ENCODE measurements at places on chromosomes 2 and 18.

GRCh38 chr2:220489121-220489520 lies 861.7 kb downstream of the SLC4A3 start:
- no peak for DNase-seq

DNA sequence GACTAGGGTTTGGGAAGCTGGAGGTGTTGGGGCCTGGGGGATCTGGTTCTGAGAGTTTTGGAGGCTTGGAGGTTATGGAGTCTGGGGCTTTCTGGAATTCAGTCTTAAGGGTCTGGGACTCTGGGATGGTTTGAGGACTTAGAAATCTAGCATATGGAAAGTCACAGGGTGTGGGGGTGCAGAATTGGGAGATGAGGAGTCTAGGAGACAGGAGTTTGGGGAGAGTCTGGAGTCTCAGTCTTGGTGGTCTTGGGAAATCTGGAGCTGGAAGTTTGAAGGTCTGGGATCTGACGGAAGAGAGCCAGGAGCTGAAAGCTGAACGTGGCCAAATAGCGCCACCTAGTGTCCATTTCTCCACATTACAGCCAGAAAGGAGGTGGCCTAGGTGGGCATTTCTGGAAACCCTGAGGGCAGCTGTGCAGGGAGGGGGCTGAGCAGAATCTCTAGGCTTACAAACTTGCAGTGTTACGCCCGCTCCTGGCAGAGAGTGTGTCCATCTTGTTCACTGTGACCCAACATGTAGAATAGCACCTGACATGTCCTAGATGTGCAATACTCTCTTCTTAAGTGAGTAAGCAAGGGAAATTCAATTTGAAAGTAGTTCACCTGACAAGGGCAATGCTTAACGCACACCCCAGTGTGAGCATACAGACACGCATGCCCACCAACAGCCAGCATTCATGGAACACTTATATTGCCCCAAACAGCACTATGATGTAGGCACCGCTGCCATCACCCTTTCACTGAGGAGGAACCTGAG lies 204.8 kb downstream of the TFCP2L1 start:
- no peak for DNase-seq

DNA sequence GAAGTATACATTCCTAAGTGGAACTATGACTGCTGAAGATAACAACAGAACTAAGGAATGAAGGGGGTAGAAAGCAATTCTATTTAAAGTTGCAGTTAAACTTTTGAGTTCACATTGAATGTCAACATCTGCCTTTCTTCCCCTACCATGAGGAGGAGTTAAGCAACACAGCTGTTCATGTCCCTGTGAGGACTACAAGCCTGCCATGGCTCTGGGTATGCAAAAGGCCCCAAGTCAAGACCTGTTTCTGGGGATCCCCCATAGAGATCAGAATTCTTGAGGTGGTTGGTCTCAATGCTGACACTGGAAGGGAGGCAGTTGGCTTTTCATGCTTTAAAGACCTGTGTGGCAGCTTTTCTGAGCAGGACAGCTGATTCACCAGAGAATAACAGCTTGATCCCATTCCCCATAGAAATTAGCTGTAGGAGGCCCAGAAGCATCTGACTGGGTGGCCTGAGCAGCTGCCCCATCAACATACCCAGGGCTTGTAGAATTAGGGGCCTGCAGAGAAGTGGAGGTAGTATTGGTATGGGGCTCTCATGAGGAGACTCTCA lies 131.0 kb downstream of the SETBP1 start:
- no peak for DNase-seq

GRCh38 chr18:69444221-69444620 lies 43.5 kb downstream of the DOK6 start:
- DNase-seq: no peak

- no peak for DNase-seq
Measured at GRCh38 chr2:16112972-16113560, 172.7 kb downstream of the MYCN start.

GRCh38 chr2:176268976-176269318 lies 295 bp upstream of the MTX2 start:
- DNase-seq: no peak

DNA sequence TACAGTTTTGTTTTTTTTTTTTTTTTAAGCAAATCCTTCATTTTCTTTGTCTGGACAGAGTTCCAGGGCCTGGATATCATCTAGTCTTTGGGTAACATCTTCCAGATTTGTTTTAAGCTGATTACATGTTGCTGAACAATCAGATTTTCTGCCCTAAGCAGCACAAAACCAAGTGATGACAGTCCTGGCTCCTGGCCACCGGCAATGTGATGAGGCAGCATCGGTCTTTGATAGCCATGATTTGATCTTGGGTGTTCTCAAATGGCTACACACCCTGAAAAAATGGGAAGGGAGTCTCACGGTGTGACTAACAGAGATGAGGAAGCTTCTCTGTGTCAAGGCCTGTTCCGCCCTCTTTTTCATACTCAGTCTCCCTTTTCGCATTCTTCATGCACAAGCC lies 708.6 kb upstream of the ZEB2 start:
- no peak for DNase-seq

- DNase-seq: no peak
Measured at GRCh38 chr18:4455113-4455811, at the start of gene DLGAP1. DLGAP1 (minus strand) TSS chr18:4455307.

- DNase-seq: no peak
Measured at GRCh38 chr2:40513201-40513600, 61.3 kb upstream of the SLC8A1 start.

- peak; percentile 63 for DNase-seq
Measured at GRCh38 chr2:219661955-219662395, 34.5 kb downstream of the SLC4A3 start.

- no peak for DNase-seq
Measured at GRCh38 chr2:224174990-224175389, 135.9 kb upstream of the SERPINE2 start.

DNA sequence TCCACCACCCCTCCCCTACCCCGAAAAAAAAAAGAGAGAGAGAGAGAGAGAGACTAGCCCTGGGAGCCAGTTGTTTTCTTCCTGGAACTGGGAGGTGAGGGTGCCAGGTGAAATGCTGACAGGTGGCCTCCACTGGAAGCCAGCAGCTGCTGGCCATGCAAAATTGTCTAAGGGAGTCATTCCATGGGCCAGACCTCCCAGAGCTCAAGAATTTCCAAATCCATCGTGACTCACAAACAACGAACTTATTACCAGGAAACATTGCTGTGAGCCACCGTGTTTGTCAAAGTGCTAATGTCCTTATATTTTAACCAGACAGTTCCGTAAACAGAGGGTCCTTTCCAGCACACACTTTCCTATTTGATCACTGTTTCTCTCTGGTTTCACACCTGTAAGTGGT lies 68.5 kb upstream of the PID1 start:
- DNase-seq: no peak

DNA sequence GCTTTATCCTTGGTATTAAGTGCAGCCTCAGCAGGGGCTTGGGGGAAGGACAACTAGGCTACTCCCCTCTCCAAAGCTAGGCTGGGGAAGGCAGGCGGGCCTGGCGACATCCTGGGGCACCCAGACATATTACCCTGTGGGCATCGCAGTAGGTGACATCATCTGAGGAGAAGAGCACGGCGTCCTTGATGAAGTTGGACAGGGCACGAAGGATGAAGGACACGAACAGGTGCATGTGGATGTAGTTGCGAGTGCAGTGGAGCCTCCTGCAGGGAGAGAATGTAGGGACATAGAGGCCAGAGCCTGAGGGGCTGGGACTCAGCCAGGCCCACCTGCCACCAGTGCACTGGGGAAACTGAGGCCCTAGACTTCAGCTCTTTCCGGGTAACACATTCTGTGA lies 32.3 kb downstream of the TMEM37 start:
- no peak for DNase-seq

- no peak for DNase-seq
Measured at GRCh38 chr2:28533044-28533680, 37.3 kb downstream of the PLB1 start.

DNA sequence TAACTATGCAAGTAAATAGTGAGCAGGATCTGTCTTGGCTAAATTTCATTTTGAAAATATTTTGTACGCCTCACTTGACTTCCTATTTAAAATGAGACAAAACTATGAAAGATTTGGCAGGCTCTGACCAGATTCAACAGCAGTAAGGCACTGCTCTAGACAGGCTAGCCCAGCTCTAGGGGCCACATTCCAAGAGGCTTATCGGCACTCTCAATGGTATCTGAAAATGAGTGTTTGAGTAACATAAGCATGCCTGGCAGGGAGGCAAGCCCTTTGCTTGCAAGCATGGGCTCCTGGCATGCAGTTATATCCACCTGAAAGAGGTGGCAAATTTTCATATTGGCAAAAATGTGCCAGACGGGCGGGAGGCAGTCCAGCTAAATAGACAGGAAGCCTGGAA lies 10.5 kb downstream of the CAPN13 start:
- DNase-seq: no peak

DNA sequence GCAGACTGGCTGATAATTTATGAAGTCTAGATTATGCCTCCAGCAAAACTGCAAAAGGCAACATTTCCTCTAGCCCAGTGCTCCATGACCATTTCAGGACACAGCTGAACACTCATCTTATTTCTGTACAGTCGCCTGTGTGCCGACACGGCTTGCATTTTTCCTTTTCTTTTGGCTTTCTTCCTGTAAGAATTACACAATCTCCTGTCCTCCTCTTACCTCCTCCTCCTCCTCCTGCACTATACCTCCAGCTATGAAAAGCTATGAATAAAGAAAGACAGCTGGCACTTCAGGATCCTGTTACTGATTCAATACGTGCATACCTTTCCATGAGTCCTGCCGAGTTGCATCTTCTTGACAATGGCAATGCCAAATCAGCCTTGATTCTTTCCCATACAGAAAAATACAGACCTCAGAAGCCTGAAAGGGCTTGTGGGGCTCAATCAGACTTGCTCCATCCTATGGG lies 32.2 kb upstream of the TRIB2 start:
- no peak for DNase-seq

DNA sequence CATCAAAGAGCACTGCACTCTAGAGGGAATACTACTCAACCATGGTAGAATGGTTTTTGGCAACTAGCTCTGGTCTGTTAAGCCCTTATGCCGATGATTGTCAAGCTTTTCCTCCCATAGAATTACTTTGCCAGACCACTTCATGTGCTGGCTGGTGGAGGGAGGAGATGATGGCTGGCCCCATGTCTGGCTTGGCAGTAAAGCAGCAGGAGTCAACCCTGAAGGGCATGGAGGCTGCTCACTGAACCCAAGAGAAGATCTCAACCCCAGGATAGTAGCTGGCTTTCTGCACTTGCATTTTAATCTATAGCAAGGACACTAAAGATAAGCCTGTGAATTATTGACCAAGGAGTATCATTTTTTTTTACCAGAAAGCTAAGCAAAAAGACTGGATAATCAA lies 309.9 kb downstream of the PIEZO2 start:
- DNase-seq: no peak

GRCh38 chr2:156448766-156449165 lies 12.6 kb downstream of the GPD2 start:
- DNase-seq: no peak

DNA sequence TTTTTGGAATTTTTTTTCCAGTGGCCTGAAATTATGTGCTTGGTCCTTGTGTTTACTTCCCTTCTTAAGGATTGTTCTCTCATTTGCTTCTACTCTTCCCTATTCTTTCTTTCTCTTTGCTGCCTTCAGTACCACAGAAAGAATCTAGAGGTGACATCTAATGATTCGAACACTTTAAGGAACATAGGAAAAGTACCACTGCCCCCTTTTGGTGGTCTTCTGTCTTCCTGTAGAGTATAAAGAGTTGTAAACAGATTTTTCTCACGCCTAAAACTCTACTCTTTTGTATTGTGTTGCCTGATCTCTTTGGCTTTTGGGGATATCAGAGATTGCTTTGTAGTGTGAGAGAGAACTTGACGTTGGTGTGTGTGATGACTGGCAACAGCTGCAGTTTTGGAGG lies 7.0 kb upstream of the SCTR start:
- DNase-seq: no peak

DNA sequence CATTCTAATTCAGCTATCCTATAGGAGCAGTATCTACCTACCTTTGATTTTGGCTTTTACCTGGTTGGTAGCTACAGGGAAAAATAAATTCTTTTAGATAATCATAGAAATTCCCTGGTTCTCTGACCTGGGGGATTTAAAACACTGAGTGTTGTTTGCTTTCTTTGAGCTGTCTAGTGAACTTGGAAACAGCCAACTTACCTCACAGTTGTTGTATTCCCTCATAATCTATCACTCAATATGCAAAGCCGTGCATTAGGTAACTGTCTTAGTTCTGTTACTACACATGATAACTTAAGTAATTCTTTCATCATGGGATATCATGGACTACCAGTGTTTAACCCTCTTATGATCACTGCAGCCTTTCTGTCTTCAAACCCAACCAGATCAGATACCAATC lies 127.8 kb downstream of the TTC27 start:
- DNase-seq: no peak

GRCh38 chr2:176704282-176704858 lies 435.1 kb downstream of the MTX2 start:
- DNase-seq: no peak

DNA sequence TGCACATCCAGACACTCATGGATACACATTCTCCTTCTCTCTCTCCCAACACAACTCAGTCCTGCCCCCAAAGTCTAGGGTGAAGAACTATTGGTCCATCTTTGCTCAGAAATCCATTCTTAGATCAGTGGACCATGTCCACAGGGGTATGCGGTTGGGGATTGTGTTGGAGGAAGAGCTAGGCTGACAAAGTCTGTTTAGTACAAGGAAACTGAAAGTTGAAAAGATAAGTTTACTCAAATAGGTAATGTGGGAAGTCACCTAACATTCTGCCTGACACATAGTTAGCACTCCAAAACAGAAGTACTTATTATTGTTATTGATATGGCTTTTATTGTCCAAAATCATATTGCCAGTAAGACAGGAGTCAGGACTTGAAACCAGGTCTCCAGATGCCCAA lies 55.9 kb downstream of the ALK start:
- no peak for DNase-seq
